ENCODE measurements at places on chromosomes 7 and 10.

DNA sequence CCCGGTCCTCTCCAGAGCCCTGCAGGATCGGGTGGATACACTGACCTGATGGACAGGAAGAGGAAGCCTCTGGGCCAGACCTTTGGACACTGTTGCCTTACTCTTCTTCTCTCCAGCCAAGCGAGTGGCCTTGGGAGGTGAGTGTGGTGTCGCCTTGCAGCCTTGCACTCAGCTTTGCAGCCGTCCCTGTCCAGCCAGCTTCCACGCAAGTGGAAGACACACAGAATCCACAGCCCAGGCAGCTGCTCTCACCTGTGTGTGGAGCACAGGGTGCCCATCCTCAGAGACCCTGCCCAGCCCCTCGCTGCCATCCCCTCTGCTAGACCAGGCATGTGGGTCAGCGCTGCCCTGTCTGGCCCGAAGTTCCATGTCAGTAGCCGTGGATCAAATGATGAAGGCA, 239.1 kb downstream of the EBF3 start:
- no peak for DNase-seq

DNA sequence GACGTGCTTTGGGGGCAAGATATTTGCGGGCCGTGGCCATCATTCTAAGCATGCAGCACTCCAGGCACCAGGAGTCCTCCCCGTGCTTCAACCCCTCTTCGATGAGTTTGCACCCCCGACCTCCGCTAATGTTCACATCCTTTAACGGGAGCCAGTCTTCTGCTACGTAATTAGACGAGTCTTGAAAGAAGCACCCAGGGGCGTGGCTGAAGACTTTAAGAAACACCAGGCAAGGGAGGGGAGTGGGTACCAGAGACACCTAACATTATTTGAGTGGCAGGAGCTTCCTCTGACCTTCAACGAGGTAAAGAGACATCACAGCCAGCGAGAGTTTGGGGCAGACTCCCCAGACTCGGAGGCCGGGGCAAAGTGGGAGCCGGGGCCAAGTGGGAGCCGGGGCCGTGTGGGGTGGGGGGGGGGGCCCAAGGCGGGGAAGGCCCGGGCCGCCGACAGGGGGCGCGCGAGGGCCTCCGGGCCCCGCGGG, 31.1 kb upstream of the TOMM7 start:
- no peak for DNase-seq

- no peak for DNase-seq
These were observed 183.6 kb downstream of the TAX1BP1 start for GRCh38 chr7:27923642-27923980.

DNA sequence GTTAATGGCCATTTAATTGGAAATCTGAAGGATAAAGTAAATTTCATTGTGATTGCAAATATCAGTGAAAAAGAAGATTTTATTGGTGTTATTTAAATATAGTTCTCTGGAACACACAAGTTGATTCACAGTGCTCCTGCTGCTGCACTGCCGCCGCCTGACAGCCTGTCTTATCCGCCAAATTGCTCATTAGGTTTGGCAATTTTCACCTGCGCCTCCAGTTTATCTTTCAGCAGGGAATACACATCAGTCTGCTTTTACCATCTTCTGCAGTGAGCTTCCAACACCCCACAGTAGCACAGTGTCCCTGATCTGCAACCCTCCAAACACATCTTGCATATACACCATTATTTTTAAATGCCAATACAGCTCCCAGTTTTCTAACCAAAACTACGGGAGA, 308.3 kb downstream of the PARD3 start:
- no peak for DNase-seq

GRCh38 chr7:143397710-143398530, 10.7 kb downstream of the EPHA1 start:
- no peak for DNase-seq

DNA sequence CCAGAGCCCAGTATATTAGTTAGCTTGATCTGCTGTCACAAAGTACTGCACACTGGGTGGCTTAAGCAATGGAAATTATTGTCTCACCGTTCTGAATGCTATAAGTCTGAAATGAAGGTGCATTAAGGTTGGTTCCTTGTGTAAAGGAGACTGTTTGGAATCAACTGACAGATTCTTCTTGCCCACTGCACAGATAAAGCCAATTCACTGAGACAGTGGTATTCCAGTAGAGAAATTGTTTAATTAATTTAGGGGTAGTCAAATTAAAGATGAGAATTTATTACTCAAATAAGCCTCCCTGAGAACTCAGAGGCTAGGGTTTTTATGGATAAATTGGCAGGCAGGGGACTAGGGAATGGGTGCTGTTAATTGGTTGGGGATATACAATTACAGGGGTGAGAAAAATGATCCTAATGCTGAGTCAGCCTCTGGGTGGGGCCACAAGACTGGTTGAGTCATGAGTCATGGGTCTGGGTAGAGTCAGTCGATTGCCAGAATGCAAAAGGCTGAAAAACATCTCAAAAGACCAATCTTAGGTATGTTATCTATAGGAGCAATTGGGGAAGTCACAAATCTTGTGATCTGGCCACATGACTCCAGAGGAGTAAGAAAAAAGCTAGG, 23.5 kb upstream of the SAMD9L start:
- no peak for DNase-seq

- no peak for DNase-seq
These were observed 85.0 kb downstream of the TMEM106B start for GRCh38 chr7:12296051-12296570.

- no peak for DNase-seq
These were observed 95.4 kb upstream of the PITRM1 start for GRCh38 chr10:3268025-3268424.

- DNase-seq = no peak
These were observed 121.2 kb upstream of the ANKRD1 start for GRCh38 chr10:91042069-91042468.

- no peak for DNase-seq
These were observed 10.1 kb downstream of the PFKFB3 start for GRCh38 chr10:6212806-6213205.

DNA sequence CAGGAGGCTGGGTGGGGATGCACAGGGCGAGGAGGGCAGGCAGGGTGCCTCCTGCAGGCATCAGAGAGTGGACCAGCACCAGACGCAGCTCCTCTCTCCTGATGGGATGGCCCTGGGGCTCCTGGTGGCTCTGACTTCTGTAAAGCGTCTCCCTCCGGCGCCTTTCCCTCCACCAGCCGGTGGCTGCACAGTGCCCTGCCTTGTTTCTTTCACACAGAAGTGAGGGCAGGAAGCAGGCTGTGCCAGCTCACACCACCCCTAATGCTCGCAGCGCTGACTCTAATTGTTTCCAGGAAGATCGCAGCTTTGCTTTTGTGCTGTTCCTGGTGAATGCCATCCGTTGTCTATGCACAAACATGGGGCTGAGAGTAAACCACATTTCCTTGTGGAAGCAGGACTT, 152.3 kb upstream of the LANCL2 start:
- DNase-seq = no peak

- no peak for DNase-seq
These were observed 3.1 kb upstream of the BRI3 start for GRCh38 chr7:98278408-98278807.

GRCh38 chr7:128867241-128867640, 4.6 kb downstream of the ATP6V1F start:
- no peak for DNase-seq

DNA sequence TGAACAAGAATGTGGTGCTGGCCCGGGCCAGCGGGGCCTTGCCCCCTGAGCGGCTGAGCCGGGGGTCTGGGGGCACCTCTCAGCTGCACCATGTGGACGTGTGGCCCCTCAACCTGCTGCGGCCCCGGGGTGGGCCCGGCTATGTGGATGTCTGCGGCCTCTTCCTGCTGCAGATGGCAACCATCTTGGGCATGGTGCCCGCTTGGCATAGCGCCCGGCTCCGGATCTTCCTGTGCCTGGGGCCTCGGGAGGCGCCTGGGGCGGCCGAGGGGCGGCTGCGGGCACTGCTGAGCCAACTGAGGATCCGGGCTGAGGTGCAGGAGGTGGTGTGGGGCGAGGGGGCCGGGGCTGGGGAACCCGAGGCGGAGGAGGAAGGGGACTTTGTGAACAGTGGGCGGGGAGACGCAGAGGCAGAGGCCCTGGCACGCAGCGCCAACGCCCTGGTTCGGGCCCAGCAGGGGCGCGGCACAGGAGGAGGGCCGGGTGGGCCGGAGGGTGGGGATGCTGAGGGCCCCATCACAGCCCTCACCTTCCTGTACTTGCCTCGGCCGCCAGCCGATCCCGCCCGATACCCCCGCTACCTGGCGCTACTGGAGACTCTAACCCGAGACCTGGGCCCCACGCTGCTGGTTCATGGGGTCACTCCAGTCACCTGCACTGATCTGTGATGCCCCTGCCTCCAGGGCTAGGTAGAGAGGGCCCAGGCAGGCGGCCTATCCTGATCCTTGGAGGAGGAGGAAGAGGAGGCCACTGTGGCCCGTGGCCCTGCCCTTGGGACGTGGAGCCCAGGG, 1.1 kb upstream of the TRIP6 start:
- DNase-seq = no peak

DNA sequence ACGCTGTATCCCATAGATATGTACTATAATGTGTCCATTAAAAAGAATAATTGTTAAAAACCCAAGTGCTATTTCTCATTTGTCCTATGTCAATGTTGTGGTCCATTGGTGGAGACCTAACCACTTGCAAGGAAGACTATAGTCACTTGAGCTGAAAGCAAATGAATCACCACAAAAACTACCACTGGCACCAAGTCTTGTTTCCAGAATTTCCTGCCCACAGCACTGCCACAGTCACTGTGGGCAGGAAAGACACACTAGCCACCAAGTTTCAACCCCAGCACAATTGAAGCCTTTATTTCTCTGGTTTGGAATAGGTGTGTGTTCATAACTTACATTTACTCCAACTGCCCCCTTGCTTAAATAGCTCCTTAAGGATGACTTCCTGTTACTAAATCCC, 12.4 kb downstream of the DIP2C start:
- no peak for DNase-seq

DNA sequence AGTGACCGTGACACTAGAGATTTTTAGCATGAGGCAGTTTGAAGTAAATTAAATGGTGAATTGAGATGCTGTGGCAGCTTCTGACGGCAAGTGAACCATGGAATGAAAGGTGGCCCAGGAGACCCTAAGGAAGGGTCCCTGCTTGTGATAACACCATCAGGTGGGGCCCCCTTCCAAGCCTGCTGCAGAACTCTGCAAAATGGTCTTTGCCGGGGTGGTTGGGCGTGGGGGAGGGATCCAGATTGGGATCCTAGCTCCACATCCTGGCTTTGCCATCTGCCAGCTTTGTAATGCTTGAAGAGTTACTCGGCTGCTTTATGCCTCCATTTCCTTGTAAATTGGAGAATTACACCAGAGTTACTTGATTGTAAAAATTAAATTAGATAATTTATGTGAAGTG, 222.6 kb upstream of the NFE2L3 start:
- DNase-seq = no peak

GRCh38 chr10:30831426-30831825, 200.2 kb downstream of the ZNF438 start:
- DNase-seq = no peak

Measured in GM12864 (cell line).